ENCODE measurements at places on chromosomes 16 and 17. TPM values are rescaled to one million over a fixed set of nuclear protein-coding genes. Genes with fewer than 3 reads are reported as not detected.

Gene SLC5A10
- total RNA-seq = not detected

Gene KRTAP3-1
- 1.7 TPM for total RNA-seq

Gene TMIGD1
- total RNA-seq = 0.24 TPM

Gene KCNH6
- 9.0 TPM for total RNA-seq

Gene JUP
- total RNA-seq = 169 TPM

Gene CLEC19A
- total RNA-seq = not detected

Gene SEPTIN12
- total RNA-seq = not detected

Gene RASL10B
- total RNA-seq = 6.4 TPM

Gene LPCAT2
- 18.9 TPM for total RNA-seq

Gene TP53TG3F
- total RNA-seq = not detected

Gene DNAI2
- 0.87 TPM for total RNA-seq

Gene CLN3
- total RNA-seq = 56.3 TPM

Gene STARD3
- total RNA-seq = 52.0 TPM

Gene KRTAP1-1
- not detected for total RNA-seq

Gene WWOX
- 28.2 TPM for total RNA-seq

Gene BCL6B
- total RNA-seq = not detected

Gene BTBD17
- total RNA-seq = 5.7 TPM

Gene SDK2
- total RNA-seq = 4.6 TPM

Gene OTOA
- 0.17 TPM for total RNA-seq

Gene WNT9B
- 0.89 TPM for total RNA-seq

Gene TPSAB1
- total RNA-seq = not detected

Gene TNFRSF13B
- total RNA-seq = not detected

Gene SULT1A2
- 14.2 TPM for total RNA-seq

Gene FBXW10
- total RNA-seq = 0.22 TPM

Gene PRR14
- total RNA-seq = 45.0 TPM

Gene WFIKKN2
- total RNA-seq = 1.7 TPM

Gene LRRC36
- 0.38 TPM for total RNA-seq

Gene MYH8
- 0.05 TPM for total RNA-seq

Gene SEZ6L2
- total RNA-seq = 19.3 TPM

Gene TEDC2
- 10.5 TPM for total RNA-seq

Gene NME3
- 55.9 TPM for total RNA-seq

Gene RNF112
- 0.60 TPM for total RNA-seq

Gene OSBPL7
- 9.1 TPM for total RNA-seq

Gene C1QTNF8
- total RNA-seq = not detected

Gene CACNG3
- not detected for total RNA-seq

Gene HOXB1
- total RNA-seq = 0.79 TPM

Gene ST6GALNAC1
- total RNA-seq = 10.3 TPM

Gene HOXB5
- total RNA-seq = 20.8 TPM

Gene NPIPA8
- total RNA-seq = 0.31 TPM

Gene PCGF2
- 37.6 TPM for total RNA-seq

Data from type B pancreatic cell (in vitro differentiated cells).